ENCODE measurements at places on chromosomes 3 and 15.

GRCh38 chr15:89089316-89090230 lies 1.3 kb downstream of the ABHD2 start:
- no peak for DNase-seq

- peak; percentile 21 for DNase-seq
Measured at GRCh38 chr3:87167628-87168456, 59.3 kb upstream of the CHMP2B start.

DNA sequence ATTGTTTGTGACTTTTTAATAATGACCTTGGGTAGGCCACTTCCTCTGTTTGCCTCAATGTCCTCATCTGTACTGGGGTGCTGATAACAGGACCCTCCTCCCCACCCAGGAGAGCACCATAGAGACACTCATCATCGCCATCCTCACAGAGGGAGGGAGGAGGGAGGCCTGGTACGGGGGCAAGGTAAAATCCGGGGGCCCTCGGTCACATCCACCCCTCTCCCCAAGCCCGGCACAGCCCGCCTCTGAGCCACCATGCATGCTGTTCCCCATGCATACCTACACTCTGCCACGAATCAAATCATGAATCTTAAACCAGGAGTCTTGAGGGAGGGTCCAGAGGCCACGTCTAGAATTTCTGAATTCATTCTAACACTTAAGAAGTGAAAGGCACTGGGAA lies 74.9 kb upstream of the IQSEC1 start:
- DNase-seq = no peak

DNA sequence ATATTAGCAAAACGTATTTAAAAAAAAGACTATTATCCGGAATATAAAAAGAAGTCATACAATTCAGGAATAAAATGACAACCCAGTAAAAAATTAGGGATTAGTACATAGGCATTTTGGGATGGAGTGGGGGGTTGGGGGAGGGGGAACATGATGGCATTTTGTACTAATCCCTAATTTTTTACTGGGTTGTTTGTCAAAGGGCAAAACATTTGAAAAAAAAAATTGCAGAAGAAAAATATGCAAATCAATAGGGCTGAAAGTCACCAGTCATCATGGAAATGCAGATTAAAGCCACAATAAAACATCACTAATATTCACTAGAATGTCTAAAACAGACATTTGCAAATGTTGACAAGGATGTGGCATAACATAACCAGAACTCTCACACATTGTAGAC lies 82.5 kb downstream of the RPL22L1 start:
- no peak for DNase-seq

DNA sequence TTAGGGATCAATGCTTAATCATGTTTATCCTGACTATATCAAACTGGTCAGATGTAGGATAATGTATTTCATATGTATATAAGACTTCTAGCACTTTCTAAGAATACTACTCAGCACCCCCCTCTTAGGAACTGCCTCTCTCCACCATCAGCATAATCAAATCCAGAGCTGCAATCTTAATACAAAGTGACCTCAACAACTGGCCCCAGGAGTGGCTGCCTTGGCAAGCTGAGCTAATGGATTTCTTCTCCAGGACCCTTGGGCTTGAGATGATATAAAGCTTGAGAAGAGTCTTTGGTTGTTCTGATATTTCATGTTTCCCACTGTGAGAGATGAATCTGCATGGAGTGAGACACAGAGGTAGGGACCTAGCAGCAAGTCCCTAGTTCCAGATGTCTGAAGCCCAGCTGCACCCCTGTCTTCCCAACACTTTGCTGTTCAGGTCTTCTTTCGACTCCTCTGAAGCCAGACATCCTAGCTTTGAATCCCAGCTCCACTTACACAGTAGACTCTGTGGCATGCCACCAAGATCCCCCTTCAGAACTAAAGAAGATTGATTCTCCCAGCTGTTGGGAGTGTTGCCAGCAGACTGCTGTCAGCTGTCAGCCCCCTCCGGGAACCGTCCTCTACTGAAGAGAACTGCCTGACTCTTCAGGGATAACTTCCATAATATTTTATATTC lies 309.3 kb upstream of the UBE2E2 start:
- no peak for DNase-seq

DNA sequence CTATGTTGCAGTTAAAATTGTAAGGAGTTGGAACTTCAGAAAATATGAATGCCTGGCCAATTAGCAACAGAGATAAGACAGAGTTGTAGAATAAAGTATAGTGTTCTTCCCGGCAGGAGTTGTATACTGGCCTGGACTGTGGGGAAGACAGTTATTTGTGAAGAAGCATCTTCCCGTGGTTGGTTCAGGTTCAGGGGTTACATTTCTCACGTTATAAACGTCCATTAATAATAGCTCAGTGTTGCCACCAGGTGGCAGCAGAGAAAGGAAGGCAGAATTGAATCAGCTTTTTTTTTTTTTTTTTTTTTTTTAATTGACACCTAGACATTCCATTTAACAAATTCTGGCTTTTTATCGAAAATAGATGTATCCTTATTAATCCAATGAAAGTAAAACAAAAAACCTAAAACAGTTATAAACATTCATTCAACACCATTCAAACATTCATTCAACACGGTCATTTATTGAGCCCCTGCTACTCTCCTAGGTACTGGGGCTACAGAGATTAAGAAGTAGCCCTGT lies 66.4 kb upstream of the NR2E3 start:
- peak; percentile 58 for DNase-seq

DNA sequence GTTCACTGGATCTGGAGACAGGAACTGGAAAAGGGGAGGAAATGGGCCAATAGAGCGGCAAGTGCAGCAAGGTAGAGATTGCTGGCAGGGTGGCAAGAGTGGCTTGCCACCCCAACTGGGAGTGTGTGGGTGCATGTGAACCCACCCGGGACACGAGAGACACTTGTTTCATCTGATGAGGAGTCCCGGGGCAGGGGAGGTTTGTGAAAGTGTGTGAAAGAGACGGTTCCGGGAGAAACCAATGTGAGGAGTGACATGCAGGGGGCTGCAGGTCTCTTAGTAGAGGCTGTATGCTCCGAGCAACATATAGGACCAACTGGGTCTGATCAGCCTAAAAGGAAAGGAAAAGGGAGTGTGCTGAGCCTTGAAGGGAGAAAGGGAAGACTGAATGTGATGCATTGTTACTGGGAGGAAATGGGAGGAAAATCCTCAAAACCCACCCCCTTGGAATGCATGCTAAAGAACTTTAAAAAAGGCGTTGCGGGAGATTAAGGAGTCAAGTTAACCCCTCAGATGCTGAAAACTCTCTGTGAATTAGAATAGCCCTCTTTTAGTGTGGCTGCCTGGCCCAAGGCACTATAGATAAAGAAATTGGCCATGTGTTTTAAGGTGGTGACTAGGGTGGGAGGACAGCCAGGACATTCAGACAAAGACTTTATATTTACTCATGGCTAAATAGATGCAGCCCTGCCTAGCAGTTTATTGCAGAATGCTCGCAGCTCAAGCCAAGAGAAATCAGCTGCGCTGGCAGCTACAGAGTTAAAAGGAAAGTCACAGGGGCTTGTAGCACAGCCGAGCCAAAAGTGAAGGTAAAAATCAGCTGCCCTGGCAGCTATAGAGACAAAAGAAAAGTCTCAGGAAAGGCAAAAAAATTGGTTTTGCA lies 9.1 kb upstream of the SLC9C1 start:
- no peak for DNase-seq

DNA sequence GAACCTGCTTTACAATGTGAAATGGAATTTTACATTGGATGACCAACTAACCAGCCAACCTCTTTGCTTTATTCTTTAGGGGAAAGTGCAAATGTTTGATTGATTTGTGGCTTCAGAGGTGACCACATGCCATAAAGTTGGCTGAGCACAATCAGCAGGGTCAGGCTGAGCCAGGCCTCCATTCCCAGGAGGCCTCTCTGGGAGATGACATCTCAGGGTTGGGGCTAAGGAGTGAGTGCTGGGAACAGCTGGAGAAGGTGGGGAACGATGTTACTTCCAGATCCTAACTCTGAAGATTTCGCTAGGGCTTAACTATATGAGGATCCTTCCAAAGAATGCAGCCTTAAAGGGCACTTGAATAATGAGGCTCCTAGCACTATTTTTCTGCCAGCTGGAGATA lies 131.7 kb downstream of the ATP10A start:
- no peak for DNase-seq

DNA sequence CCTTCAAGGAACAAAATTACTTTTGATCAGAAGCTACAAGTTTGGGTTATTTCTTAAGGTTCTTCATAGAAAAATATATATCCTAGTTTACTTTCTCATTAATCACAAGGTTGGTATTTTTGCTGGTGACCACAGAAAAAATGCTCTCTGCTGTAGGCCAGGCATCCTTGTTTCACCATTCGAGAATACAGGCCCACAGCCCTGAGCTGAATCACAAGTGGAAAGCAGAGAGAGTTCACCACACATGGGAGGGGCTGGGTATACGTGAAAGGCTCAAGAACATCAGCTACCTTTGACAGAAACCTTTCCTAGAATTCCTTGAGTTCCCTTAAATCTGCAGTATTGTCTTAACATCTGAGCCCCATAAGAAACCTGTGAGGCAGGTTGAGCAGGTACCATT lies 23.2 kb downstream of the CPEB1 start:
- DNase-seq = no peak

- DNase-seq = no peak
Measured at GRCh38 chr3:187979564-187979963, 174.4 kb upstream of the LPP start.

- no peak for DNase-seq
Measured at GRCh38 chr15:88606070-88606794, 14.9 kb upstream of the AEN start.
